ENCODE measurements at places on chromosomes 4 and X.

DNA sequence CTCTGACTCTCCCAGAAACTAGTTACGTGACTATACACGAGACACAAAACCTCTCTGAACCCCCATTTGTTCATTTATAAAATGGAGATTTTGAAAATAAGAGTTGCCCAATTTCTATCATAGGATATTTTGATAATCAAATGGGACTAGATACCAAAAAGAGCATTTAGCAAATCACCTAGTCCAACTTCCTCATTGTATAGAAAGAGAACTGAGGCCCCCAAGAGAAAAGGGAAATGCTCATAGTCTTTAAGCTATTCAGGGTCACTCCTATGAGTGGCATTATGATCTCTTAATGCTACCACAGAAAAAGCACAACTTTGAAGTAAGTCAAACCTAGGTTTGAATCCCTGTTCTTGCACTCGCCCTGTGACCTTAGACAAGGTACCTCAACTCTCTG, 62.7 kb downstream of the BMP15 start:
- no peak for DNase-seq

- DNase-seq: no peak
Observed at GRCh38 chr4:138696771-138697170, 318.8 kb upstream of the NOCT start.

DNA sequence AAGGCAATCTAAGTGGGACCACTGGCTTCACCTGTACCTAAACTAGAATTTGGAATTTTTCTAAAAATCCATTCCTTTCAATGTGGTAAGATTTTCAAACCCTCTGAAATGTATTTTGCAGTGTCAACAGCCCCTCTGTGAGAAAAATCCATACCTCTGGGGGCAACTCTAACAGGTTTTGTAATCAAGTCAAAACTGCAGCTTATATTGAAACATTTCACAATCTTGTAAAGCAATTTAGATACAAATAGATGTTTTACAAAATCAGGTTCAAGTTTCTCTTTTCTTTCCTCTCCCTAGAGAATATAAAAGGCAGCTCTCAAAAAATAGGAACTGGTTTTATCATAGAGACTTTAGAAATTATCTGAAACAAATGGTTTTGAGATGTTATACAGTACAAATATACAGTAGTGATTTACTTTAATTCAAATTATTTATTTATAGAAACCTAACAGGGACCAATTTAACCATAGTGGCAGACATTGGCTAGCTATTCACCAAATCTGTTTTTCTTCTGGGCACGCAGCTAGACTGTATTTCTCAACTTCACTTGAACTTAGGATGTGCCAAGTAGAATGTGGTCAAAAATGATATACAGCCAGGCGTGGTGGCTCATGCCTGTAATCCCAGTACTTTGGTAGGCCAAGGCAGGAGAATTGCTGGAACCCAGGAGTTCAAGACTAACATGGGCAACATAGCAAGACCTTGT, 36.3 kb upstream of the SPINK2 start:
- no peak for DNase-seq

- DNase-seq: no peak
Observed at GRCh38 chrX:22516893-22517292, 244.2 kb downstream of the CBLL2 start.

DNA sequence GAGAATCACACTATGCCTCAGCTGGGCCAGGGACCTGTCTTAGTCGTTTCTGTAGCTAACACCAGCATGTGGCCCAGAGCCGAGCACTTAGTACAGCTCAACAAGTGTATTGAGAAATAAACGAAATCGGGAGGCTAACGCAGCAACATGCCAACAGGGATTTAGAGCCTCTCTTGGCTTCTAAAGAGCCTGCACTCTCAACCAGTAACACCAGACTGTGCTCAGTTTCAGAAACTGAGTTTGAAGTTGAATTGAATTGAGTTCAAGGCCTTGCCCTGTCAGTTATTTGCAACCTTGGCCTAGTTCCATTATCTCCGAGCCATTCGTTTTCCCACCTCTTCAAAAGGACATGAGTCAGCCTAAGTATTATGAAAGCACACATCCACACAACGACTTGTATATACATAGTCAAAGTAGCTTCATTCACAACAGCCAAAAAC, 71.3 kb upstream of the LDB2 start:
- DNase-seq: no peak

DNA sequence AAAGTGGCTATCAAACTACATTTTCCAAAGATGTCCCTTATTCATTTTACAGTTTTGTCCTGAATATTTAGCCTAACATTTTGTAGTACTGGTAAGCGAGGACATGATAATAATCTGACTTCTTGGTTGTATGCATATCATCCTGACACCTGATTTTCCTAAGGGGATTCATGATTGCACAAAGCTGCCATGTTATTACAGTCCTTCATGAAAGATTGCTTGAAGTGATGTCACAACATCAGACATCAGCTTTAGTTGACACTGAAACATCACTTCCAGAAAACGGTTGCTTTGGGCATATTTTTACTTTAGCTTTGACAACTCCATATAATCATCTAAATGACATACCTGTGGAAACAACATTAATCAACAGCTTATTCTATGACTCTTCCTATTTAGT, 188.7 kb upstream of the PABPC4L start:
- DNase-seq: no peak

All from NCI-H510A treated with DMSO at 0.1 percent for 48 hours (cell line).